ENCODE measurements at places on chromosomes 6 and 20.

DNA sequence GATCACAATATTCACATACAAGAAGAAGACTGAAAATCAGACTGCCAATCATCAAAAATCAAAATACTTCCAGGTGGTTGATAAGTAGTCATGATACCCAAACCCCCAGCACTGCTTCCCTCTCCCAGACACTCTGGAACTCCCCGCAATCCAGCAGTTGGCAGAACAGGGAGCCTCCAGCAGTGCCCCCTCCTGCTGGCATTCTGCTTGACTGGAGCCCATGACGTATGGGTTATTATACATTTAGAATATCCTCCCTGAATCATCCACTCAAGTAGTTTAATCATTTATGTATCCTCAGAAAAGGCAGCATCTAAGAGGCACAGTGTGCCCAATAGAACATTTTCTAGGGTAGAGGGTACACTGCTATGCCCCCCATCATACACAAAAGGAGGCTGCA, 9.3 kb upstream of the OGFRL1 start:
- no peak for DNase-seq

DNA sequence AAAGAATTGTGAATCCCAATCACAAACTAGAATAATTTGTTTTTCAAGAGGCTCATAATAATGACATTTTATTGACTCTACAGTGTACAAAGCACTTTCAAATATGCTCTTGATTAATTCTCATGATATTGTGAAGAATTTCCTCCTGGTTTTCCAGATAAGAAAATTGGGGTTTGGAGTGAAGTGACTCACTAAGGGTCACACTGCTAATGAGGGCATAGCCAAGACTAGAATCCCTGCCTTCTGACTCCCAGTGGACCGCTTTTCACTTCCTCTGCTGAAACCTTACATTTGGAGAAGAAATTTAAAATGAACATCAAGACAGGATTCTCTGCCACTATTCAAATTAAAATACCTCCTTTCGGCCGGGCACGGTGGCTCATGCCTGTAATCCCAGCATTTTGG, 38.3 kb upstream of the LTV1 start:
- DNase-seq: no peak

- no peak for DNase-seq
Observed at GRCh38 chr6:43851204-43851865, 81.3 kb downstream of the VEGFA start.

GRCh38 chr6:16466800-16467553, 228.6 kb downstream of the GMPR start:
- no peak for DNase-seq

DNA sequence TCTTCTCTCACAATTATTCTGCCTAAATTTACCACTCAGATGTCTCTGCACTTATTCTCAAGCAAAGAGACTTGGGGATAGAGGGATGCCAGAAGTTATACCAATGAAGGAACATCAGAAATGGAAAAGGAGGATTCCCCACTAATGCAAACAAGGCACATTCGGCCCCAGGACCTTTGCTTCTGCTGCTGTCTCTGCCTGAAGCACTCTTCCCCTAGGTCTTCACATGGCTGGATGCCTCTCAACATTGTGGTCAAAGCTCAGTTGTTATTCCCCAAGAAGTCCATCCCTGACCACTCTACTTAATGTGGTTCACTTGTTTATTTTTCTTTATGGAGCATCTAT, 508.7 kb downstream of the DOK5 start:
- no peak for DNase-seq

DNA sequence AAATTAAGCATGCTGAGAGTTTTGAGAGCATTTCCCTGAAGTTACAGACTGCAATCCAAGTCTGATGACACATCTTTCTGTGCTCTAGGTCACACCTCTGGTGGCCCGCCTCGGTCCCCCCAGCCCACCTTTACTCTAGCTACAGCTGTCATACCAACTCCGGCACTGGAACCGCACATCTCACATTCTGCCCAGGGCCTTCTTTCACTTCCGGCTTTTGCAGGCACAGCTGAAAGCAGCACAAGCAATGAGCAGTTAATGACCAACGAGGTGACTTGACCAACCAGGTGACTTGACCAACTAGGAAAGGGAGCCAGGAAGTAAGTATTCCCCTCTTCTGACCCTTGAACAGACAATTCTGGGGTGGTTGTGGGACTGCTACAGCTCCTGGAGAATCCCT, 88.6 kb upstream of the MOCS1 start:
- no peak for DNase-seq

GRCh38 chr6:110618591-110619267, 142.3 kb upstream of the SLC22A16 start:
- peak; percentile 19 for DNase-seq

DNA sequence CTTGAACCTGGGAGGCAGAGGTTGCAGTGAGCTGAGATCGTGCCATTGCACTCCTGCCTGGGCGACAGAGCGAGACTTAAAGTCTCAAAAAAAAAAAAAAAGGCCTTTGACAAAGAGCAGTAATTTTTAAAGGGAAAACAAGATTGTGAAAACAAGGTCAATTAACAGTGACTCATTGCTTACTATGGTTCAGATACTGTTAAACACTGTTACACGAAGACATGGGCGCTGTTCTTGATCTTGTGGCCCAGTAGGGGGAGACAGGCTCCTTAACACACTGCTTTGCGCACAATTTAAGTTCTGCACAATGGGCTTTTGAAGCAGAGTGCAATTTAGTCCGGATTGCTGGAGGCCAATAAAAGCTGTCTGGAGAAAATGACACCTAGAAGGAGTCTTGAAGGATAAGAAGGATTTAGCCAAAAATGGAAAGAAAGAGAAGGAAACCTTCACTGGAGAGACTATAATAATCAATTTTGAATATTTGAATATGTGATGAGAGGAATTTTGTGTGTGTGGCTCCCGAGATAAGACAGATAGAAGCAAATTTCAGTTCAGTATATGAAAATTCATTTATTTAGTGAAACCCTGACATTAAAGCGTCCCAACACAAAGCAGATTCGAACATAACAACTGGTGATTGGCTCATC, 6.0 kb upstream of the LATS1 start:
- peak; percentile 70 for DNase-seq

- DNase-seq: no peak
Observed at GRCh38 chr6:72966628-72967280, 258.5 kb downstream of the KHDC1L start.

DNA sequence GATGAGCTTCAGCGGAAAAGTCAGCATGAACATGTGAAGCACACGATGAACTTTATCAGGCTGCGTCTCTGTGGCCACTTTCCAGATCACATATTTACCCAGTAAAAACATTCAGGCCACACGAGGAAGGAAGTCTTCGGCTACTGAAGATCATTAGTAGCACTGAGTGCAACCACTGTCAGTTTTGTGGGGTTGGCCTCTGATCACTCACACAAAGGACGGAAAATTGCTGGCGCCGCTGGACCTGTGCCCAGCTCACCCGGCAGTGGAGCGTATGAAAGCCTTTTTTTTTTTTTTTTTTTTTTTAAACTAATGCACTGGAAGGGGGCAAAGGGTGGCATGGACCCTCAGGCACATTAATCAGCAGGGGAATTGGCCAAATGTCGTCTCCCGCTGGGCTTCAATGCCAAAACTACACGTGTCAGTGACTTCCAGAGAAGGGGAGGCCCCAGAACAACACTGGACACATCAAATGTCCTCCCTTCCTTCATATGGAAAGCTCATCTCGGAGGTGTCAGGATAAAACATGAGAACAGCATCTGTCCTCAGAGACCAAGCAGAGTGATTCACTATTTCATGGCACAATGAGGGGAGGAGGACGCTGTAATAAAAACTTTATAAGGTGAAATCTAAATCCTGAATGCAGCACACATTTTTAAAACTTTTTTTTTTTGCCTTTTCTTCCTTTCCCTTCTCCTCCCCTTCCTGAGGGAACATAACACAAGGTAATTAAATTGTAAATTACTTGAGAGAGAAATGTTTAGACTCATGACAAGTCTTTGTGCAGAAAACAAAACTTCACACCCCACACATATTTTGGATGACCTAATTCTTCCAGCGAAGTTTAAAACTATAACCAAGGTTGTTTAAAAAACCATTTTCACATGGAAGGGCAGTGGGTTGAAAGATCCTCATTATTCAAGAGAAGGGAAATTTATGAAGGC, 223.4 kb downstream of the FOXC1 start:
- DNase-seq: no peak

GRCh38 chr6:158072083-158072721, 90.5 kb downstream of the SYNJ2 start:
- peak; percentile 73 for DNase-seq

- DNase-seq: peak; percentile 70
Observed at GRCh38 chr6:166989427-166990032, 9.7 kb upstream of the CEP43 start.

All from NAMALWA (cell line).